ENCODE measurements at places on chromosomes 11 and 22.

GRCh38 chr11:19658344-19658743 is 54.3 kb upstream of the NAV2 start:
- no peak for DNase-seq

DNA sequence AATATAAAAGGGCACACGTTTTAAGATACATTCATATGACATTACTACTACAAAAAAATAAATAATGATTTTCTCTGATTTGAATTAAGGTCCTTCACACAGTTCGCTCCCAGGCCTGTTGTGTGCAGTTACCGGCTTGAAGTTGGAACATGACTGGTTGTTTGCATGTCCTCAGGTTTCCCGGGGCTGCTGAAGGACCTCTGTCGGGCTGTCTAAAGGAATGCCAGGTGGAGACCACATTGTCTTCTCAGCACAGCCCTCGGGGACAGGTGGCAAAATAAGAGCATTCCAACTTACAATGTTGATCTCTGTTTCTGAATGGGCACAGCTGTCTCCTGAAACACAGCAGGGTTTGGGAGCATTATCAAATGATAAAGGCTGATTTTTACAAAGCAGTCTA is 14.9 kb downstream of the VSIG10L2 start:
- DNase-seq = no peak

DNA sequence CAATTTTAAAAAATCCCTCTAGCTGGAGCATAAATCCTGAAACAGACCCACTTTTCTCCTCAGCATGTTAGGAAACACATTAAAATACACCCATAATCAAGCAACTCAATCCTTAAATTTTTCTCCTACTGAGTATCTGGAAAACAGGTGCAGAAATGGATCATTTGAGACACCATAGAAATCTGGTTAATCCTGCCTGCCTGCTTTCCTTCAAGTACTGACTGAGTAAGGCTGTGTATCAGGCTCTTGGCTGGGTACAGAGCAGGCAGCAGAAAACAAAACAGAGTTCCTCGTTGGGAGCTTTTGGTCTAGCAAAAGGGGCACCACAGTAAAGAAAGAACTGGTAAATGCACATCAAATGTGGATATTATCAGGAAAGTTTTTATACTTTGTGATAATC is 1.9 kb downstream of the KCNQ1OT1 start:
- peak; percentile 78 for DNase-seq

DNA sequence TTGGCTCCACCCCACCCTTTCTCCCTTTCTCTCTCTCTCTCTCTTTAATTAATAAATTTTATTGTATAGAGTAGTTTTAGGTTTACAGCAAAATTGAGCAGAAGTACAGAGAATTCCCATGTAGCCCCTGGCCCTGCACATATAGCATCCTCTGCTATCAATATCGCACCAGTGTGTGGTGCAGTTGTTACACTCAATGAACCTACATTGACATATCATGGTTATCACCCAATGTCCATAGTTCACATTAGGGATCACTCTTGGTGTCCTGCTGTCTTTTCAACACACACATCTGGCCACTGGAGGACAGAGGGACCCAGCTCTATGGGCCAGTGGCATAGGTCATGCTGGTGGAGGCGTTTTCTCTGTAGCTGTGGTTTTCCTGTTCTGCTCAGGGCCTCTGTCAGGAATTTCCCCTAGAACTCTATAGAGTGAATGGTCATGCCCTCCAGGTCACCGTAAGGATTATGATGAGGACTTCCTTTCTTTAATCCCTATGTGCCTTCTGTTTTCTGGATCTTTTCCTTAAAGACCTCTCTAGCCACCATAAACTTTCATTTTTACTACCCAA is 98.2 kb upstream of the NAV2 start:
- DNase-seq = no peak

GRCh38 chr11:33706966-33707365 is 6.3 kb upstream of the C11orf91 start:
- DNase-seq = no peak

- no peak for DNase-seq
Observed at GRCh38 chr11:44611687-44612434, 46.4 kb downstream of the CD82 start.

- DNase-seq = no peak
Observed at GRCh38 chr11:46917109-46917761, 1.1 kb downstream of the LRP4 start.

GRCh38 chr11:69636512-69637197 is 4.3 kb upstream of the CCND1 start:
- DNase-seq = peak; percentile 79

GRCh38 chr11:123203934-123204333 is 8.9 kb upstream of the CLMP start:
- DNase-seq = no peak

DNA sequence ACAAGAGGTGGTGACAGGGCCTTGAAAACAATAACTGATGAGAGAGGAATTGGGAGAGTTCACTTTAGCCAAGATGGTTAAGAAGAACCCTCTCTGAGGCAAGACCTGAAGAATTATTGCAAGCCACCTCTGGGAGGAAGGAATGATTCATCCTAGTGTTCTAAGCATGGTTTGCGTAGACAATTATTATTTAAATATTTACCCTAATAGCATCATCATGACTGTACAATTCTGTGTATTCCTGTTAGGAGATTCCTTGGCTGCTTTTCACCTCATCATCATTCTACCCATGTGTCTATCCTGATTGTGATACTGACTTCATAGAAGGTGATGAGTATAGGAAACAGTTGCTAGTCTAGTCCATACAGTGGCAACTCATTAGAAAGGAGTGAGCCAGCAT is 264.4 kb downstream of the DDX10 start:
- no peak for DNase-seq

- DNase-seq = no peak
Observed at GRCh38 chr11:32229576-32230240, 138.8 kb downstream of the RCN1 start.

- no peak for DNase-seq
Observed at GRCh38 chr11:108916935-108917334, 252.1 kb downstream of the DDX10 start.

DNA sequence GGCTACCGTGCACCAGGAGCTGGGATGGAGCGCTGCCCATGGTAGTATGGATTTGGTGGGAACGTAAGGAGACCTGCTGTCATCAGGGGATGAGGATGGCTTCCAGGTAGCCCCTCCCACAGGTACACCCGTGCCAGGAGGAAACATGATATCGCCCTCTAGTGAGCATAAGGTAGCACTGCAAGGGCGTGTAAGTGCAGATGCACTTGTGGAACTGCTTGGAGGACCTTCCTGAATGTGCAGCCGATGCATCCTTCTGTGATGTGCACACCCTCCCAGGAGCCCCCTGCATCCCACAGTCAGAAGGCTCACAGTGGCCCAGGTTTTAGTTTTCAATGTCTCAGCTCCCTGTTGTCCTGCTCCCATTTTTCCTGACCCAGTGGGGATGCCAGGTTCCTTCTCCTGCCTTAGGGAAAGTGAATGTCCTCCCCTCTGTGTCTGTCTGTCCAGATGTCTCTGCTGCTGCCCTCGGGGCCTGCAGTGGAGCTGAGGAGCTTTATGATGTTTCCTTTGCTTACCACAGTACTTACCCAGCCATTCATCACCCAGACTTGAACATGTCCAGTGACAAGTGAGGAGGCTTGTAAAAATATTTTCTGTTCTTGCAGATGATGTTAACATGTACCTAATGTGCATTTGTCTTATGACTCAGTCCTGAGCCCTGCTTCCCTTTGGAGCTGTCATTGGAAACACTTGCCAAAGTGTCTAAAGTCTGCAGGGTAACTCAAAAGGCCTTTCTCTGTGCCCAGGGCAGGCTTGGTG is 49.2 kb downstream of the DBX1 start:
- DNase-seq = peak; percentile 84

GRCh38 chr11:70592641-70593165 is 194.4 kb downstream of the CTTN start:
- DNase-seq = no peak

DNA sequence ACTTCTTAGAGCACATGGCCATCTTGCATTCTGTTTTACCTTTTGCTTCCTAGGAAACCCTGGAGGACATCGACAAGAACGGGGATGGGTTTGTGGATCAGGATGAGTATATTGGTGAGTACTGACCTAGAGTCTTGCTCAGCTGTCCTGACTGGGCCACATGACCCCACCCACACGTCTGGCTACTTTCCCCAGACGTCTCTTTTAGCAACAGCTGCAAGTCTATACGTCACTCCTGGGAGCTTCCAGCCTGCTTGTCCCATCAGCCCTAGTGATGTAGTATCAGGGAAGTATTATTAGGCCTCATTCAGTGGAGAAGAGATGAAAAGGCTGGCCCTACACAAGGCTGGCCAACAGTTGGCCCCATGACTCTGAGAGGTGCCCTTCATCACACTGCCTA is 9.6 kb downstream of the RCN1 start:
- DNase-seq = no peak

DNA sequence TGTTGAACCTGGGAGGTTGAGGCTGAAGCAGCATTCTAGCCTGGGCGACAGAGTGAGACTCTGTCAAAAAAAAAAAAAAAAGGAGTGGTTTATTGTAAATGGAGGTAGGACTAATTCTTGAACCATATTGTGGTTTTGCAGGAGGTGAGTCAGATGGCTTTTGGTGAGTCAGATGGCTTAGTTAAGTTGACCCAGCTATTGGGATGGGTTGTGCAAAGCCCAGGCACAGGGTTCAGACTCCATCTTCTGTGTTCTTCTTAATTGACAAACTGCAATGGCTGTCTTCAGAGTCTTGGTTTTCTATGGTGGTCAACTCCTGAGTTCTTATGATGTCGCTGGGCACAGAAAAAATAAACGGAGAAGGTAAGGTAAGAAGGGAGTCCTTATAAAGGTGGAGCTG is 182.7 kb downstream of the ADAMTS15 start:
- DNase-seq = no peak

DNA sequence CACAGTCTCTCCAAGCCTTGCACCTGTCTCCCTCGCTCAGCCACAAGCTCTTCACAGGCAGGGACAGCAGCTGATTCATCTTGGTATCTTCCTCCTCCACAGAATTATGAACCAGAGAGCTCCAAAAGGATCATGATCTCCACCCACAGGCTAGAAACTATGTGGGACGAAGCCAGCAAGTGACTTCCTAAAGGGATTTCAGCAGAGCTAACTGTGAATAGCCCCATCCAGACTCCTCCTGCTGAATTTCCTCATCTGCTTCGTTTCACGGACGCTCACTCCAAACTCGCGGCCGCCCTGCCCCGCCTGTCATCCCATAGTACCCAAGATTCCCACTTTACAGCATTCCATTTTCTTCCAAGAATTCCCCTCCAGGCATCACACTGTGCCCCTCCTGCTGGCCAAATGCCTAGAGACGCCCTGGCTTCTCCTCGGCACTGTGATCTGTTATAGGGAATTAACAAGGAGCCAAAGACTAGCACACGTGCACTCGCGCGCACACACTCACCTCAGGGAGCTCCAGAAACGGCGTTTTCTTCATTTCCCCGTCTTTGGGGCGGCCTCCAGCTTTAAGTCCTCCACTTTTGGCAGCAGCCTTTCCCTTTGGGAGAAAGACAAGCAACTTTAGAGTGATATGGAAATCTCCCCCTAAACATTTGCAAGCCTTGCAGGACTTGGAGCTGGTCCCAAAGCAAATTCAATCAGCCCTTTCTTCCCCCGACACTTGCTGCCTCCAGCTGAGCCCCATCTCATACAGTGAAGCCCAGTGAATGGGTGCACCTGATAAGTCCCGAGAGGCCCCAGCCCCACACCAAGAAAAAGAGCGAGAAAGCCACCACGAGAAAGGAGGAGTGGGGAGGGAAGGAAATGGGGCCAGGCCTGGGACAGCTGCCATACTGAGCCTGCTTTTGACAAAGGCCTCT is 35.5 kb downstream of the SPATA19 start:
- DNase-seq = peak; percentile 35

DNA sequence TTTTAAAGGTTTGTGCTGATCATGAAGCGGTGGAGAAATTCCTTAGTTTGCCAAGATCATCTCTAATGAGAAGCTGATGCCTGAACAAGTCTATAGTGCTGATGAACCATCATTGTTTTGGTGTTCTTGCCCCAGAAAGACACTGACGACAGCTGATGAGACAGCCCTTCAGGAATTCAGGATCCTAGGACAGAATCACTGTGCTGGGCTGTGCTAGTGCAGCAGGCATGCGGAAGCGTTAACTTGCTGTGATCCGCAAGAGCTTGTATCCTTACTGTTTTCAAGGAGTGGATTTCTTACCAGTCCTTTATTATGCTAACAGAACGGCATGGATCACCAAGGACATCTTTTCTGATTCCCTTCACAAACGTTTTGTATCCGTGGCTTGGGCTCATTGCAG is 104.1 kb downstream of the TBC1D22A start:
- DNase-seq = no peak

DNA sequence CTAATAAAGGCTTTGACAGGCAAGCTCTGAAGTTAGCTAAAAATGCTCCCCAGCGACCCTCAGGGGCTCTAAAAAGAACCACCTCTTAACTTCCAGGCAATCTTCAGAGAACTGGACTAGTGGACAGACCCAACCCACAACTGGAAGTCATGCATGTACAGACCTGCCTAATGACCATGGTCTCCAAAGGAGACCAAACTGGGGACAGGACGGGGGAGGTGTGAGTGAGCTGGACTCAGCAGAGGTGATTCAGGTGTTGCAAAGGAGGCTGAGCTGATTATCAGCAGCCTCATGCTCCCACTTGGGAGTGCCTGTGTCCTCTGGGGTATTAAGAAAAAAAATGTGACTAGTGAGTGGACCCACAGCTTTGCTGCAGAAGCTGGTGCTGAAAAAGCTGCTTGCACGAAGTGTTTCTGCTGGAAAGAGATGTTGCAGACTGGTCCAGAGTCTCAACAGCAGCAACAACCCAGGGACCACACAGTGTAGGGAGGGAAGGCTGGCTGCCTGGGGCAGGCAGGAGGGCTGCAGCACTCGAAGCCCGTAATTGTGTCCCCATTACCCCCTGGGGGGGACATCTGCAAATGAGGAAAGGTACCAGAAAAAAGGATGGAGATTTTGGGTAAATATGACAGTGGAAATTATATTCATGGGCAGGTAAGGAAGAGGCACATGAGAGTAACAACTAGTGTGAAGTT is 35.3 kb downstream of the PITPNB start:
- DNase-seq = no peak

GRCh38 chr11:33953289-33953688 is 61.4 kb upstream of the LMO2 start:
- no peak for DNase-seq

DNA sequence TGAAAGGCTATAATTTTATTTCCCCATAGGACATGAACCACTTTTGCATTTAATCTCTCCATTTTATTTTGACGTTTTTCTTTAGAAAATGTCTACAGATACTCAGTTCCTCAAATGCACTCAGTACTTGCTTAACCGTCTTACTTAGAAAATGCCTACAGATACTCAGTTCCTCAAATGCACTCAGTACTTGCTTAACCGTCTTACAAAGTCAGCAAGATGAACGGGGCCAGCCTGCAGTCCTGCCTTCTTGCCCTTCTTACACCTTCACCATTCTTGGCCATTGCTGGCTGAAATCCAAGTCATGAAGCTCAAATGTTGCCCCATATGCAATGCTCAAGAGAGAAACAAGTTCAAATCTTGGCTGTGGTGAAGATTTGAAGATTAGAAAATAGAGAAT is 34.1 kb downstream of the CSNK2A3 start:
- DNase-seq = peak; percentile 25

GRCh38 chr11:16853266-16853665 is 114.8 kb downstream of the C11orf58 start:
- DNase-seq = no peak

GRCh38 chr11:20739577-20739976 is 70.2 kb downstream of the NELL1 start:
- DNase-seq = no peak

- DNase-seq = peak; percentile 9
Observed at GRCh38 chr11:65415499-65416340, 6.9 kb upstream of the NEAT1 start.

- DNase-seq = no peak
Observed at GRCh38 chr11:83612891-83613766, 327.0 kb upstream of the CCDC90B start.

- no peak for DNase-seq
Observed at GRCh38 chr22:46373921-46374662, 38.6 kb downstream of the TRMU start.
